NCI-H1694 (cell line): ENCODE measurements at places on chromosomes 4 and X.

DNA sequence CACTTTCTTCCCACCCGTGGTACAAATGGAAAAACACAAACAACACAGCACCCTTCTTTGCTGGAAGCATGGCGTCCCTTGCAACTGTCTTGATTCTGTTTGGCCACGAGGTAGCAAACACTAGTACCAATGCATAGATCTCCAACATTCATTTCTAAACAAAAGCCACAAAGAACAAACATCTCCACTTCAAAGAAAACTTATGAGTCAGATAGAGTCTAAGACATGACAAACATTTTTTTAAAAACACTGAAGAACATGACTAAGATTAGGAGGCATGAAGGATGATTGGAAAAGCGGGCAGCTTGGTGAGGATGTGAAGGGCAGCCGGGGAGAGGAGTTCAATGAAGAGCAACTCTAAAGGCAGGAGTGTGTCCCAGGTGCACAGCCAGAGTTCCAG is 197.6 kb upstream of the FAM9B start:
- DNase-seq = no peak

DNA sequence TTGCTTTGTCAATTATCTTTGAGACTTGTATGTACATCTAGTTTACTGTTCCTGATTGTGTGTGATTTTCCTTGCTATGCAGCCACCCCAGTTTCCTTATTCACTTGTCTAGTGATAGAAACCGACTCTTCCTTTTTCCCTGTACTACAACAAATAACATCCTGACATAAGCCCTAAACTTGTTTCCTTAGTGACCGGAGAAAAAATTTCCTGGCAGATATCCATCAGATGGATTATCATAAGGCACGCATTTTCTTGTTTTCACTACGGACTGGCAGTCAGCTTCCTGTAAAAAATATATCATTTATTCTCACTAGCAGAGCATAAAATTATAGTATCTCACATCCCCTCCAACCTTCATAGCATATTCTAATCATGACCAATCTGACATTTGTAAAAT is 410.7 kb downstream of the CENPC start:
- no peak for DNase-seq

- DNase-seq = no peak
Observed at GRCh38 chr4:83850435-83850834, 314.5 kb downstream of the GPAT3 start.

DNA sequence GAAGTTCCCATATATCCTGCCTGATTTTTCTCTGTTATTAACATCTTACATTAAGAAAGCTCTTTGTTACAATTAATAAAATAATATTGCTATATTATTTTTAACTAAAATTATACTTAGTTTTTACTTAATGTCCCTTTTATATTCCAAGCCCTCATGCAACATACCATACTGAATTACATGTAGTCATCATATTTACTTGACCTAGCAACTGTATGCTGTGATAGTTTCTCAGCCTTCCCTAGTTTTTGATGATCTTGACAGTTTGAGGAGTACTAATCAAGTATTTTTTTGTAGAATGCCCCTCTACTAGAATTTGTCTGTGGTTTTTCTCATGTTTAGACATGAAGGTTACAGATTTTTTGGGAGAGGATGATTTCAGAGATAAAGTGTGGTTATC is 1503.8 kb upstream of the PABPC4L start:
- DNase-seq = no peak

- no peak for DNase-seq
Observed at GRCh38 chr4:172680691-172681090, 487.9 kb upstream of the GALNT7 start.

- DNase-seq = no peak
Observed at GRCh38 chrX:17931855-17932254, 70.8 kb upstream of the RAI2 start.

- DNase-seq = no peak
Observed at GRCh38 chr4:144295286-144295995, 154.9 kb upstream of the GYPA start.

- no peak for DNase-seq
Observed at GRCh38 chr4:80096175-80096850, 23.3 kb upstream of the ANTXR2 start.

DNA sequence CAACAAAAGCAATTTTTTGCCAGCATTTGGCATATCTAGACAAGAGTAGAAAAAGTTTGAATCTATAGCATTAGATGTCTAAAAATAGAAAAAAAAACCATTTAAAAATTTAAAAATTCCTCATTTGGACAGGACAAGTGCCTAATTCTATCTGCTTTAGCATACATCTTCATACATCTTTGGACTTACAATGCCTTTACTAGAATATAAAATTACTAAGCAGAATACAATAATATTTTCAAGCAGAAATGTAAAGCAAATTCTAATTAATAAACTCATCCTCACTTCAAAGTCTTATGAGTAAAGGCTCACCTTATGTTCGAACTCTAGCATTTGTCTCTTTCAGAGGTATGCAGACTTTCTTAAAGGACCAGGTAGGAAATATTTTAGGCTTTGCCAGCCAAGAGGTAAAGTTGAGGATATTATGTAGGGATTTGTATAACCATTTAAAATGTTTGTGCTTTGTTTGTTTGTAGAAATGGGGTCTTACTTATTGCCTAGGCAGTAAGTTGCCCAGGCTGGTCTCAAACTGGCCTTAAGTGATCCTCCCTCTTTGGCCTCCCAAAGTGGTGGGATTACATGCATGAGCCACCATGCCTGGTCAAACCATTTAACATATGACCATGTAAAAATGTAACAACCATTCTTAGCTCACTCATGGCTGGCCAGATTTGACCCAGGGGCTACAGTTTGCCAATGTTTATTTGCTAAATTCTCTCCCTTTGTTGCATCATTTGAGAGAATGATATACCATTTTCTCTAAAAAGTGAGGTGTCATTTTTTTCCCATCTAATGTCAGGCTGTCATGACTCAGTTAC is 29.1 kb downstream of the UGDH start:
- no peak for DNase-seq

DNA sequence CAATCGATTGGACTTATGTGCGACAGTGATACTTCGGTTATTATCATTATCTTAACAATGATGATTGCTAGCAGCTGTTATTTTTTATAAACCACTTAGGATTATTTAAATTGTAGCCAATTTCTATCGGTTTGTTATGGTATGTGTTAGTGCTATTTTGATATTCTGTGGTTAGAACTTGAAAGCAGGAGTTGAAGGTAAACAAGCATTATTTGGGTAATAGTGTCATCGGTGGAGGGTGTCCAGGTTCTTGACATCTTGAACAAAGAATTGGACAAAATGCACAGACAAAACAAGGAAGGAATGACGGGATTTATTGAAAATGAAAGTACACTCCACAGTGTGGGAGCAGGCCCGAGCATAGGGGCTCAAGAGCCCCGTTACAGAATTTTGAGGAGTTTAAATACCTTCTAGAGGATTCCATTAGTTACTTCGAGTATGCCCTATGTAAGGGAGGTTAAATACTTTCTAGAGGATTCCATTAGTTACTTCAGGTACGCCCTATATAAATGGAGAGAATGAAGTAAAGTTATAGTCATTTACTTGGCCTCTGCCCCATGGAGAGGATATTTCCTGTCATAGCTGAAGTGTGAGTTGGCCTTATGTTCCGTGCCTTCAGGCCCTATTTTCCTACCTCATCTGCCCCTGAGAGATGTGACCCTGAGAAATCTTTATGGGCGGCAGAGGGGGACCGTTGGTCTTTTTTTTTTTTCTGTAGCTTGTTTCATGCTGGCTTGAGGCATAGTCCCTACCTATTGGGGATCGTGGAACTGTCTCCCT is 13.1 kb downstream of the MOB1B start:
- DNase-seq = no peak

- DNase-seq = no peak
Observed at GRCh38 chr4:2075987-2076907, 17.1 kb downstream of the NAT8L start.

- no peak for DNase-seq
Observed at GRCh38 chr4:127491571-127491970, 141.2 kb upstream of the INTU start.

DNA sequence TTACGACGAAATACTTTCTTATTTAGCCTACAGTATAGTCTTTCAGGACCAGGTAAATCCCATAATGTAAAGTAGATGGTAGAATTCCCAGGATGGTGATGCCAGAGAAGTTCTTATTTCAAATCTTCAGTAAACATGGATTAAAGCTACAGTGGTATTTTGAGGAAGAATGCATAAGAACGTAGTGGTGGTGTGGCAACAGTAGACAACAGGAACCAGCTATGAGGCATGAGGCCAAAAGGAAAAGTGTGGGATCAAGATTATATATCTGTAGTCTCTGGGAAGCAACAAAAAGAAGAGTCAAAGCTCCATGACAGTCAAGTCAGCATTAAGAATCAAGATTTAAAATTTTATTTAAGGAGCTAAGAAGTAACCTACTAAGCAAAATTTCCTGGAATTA is 60.2 kb downstream of the METTL14 start:
- DNase-seq = no peak

DNA sequence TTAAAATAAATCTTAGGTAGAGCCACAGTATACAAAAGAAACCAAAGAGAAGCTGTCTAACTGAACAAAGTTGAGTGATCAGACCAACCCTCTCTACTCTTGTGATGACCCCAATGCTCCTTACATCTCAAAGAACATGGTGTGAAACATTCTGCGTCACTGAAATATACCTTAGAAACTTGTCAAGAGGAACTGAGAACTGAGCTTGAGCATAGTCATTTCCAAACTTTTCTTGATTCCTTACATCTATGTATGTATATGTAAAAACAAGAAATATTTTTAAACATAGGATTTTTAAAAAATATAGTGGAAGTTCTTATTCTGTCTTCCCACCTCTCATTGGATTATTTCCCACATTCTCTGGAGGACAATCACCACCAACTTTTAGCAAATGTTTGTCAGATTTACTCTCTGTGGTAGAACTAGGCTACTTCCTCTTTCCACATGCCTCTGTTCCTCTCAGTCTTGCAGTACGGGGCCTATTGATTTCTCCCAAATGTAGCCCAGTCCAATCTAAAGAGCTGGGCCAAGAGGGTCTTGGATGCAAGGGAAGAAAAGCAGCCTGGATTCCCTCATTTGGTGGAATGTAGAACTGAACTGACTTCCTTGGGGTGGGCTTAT is 98.2 kb upstream of the HHIP start:
- no peak for DNase-seq

GRCh38 chr4:92303621-92304027 is at the start of gene GRID2:
GRID2 (plus strand) TSS chr4:92303966.
- DNase-seq = peak; percentile 28

DNA sequence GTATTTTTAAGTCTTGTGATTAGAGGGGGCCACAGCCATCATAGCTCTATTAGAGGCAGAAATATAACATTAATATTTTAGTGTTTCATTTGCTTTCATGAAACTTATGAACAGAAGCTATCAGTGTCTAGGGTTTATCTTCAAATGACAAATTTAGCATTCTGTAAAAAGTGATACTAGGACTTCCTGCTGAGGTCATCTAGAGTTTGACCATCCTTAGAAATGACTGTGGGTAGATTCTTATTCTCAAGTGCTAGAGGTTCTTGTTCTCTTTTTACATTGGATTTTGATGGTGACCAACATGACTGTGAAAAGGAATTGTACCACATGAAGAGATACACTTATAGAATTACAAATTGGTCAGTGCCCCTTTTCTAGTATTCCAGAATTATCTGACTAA is 568.6 kb downstream of the RPA4 start:
- DNase-seq = no peak

GRCh38 chr4:36274158-36274557 is 7.3 kb upstream of the DTHD1 start:
- DNase-seq = no peak

GRCh38 chr4:118739022-118739713 is 54.0 kb downstream of the METTL14 start:
- DNase-seq = no peak

DNA sequence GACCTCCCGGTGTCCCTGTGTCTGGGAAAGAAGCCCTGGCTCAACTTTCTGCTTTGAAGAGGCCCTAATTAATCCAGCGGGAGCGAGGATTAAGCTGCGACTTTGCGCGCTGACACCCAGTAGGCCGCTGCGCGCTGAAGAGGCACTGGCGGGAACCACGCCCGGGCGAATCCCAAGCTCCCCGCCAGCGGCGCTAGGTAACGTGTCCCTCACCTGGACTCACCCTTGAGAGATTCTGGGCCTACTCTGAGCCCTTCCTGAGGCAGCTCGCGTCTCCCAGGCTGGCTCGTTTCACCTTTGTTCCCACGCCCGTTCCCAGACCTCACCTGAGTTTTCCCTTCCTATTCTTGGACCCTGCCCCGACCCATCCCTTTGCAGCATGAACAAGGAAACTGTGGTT is 616 bp upstream of the KLHL34 start:
- no peak for DNase-seq

DNA sequence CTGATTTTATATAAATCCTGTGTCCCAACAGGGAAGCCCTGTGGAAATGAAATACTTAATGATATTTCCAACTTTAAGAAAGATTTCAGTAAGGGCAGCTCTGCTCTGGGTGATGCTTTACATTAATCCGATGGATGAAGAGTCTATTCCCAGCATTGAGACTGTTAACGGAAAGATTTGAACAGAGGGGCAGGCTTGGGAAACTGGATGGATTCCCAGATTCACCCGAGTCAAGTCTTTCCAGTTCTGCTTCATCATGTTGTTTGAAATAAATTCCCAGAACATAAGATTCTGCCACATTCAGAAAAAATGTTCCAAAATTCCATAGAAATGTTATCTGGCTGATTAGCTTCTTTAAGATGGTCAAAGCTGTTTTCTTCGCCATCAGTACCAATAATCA is 246.0 kb downstream of the FBXW7 start:
- no peak for DNase-seq
